Spleen (tissue), 13 donors: ENCODE measurements at places on chromosomes 6 and 20. TPM values are rescaled to one million over a fixed set of nuclear protein-coding genes. Genes with fewer than 3 reads are reported as not detected.

Gene RNASET2
- 667 TPM for total RNA-seq

Gene GPX5
- total RNA-seq = not detected

Gene COL12A1
- 32.2 TPM for total RNA-seq

Gene ADGRF5
- 104 TPM for total RNA-seq

Gene BHLHE23
- total RNA-seq = not detected

Gene LAMA5
- total RNA-seq = 88.5 TPM

GRCh38 chr20:14337400-14338171 is at the start of gene FLRT3:
Gene FLRT3 (minus strand): TSS chr20:14337612. CDS start chr20:14327506, 10,106 bp downstream.
- peak within 1 kb of the TSS; percentile 9 for H3K27ac ChIP-seq
- H3K4me1 ChIP-seq = no peaks in the 10 kb centered on the region

DNA sequence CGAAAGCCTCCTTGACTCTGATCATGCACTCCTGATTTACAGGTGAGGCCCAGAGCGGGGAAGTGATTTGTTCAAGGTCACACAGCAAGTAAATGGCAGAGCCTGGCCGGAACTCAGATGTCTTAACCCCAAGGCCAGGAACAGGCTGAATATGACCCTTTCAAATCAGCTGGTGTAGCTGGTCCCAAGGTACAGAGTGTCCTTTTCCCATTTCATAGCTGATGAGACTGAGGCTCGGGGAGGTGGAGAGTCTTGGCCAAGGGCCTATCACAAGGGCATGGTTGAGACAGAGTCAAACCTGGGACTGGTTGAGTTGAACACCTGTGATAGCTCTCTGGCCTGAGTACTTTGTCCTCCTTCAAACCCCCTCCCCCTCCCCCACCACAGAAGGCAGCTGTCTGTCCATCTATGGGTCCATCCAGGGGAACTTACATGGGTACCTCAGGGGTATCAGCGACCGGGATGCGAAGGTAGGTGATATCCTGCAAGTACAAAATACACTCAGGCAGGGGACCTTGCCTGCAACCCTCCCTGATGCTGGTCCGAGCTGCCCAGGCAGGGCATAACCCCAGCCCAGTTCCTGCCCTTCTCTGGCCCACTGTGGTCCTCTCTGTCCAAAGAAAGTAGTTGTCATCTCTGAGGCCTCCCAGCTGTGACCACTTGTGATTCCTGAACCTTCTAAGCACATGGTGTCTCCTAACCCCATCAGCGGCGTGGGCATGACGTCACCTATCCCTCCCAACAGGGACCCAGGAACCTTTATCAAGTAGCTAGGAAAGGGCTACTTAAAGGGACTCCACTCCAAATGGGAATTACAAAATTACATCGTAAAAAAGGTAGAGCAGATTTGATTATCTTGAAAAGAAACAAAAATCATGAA is 5.6 kb downstream of the DUSP15 start:
- no peaks in the 10 kb centered on the region for H3K36me3 ChIP-seq
- no peak overlapping the region for H3K4me3 ChIP-seq
- DNase-seq = no peak
- H3K27me3 ChIP-seq = peaks cover 5% of the 10 kb centered on the region
- H3K4me1 ChIP-seq = peaks cover 32% of the 10 kb centered on the region

- no peaks in the 10 kb centered on the region for H3K4me1 ChIP-seq
- H3K27me3 ChIP-seq = peaks cover 44% of the 10 kb centered on the region
- no peak overlapping the region for H3K4me3 ChIP-seq
- H3K36me3 ChIP-seq = no peaks in the 10 kb centered on the region
- H3K27ac ChIP-seq = no peak overlapping the region
Measured at GRCh38 chr6:1402369-1402768, 13.0 kb downstream of the FOXF2 start.

GRCh38 chr20:31922181-31922580 is 29.7 kb downstream of the PDRG1 start:
- no peaks in the 10 kb centered on the region for H3K27me3 ChIP-seq
- H3K4me3 ChIP-seq = no peak overlapping the region
- no peaks in the 10 kb centered on the region for H3K36me3 ChIP-seq
- no peaks in the 10 kb centered on the region for H3K4me1 ChIP-seq

GRCh38 chr6:110728501-110728900 is 86.8 kb downstream of the CDK19 start:
- peaks cover 12% of the 10 kb centered on the region for H3K36me3 ChIP-seq
- no peak for DNase-seq
- no peak overlapping the region for H3K27ac ChIP-seq
- H3K4me3 ChIP-seq = no peak overlapping the region
- no peaks in the 10 kb centered on the region for H3K27me3 ChIP-seq

- no peaks in the 10 kb centered on the region for H3K27me3 ChIP-seq
- H3K36me3 ChIP-seq = no peaks in the 10 kb centered on the region
- no peak overlapping the region for H3K27ac ChIP-seq
- H3K4me1 ChIP-seq = no peaks in the 10 kb centered on the region
Measured at GRCh38 chr20:52748990-52749389, 223.2 kb upstream of the TSHZ2 start.

DNA sequence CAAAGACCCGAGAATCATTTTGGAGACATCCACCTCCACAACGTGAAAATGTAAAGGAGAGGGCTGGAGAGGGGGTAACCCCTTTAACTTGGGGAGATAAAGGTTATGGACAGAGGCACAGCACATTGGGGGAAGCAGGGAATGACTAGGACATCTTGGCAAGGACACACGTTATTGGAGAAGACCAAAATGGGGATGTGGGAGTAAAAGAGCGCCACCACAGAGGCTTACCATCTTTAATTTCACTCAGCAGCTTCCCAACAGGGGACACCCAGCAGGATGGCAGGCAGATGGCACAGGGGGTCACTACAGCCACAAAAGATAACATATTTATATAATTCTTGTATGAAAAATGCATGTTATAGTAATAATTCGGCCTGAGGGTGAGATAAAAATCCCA is 9.8 kb downstream of the C6orf52 start:
- H3K4me1 ChIP-seq = no peaks in the 10 kb centered on the region
- H3K27me3 ChIP-seq = no peaks in the 10 kb centered on the region
- no peaks in the 10 kb centered on the region for H3K36me3 ChIP-seq
- no peak overlapping the region for H3K4me3 ChIP-seq
- H3K27ac ChIP-seq = no peak overlapping the region

DNA sequence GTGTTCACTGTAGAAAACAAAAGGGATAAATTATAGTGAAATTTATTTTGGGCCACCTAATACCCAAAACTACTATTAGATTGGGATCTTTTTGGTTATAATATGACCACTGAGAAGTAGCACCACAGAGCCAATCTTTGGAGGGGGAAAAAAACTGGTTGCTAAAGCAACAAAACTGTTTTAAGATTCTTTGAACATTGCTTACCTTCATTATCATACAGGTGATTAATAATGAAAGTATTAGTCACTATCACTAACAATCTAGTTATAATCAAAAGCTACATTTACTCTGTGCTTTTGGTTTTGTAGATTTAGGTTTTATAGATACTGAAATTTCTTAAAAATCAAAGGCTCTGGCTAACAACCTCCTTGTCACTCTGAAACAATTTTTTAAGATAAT is 31.7 kb downstream of the STX7 start:
- no peak overlapping the region for H3K4me3 ChIP-seq
- no peaks in the 10 kb centered on the region for H3K27me3 ChIP-seq
- no peaks in the 10 kb centered on the region for H3K36me3 ChIP-seq

- H3K4me1 ChIP-seq = no peaks in the 10 kb centered on the region
- no peak overlapping the region for H3K27ac ChIP-seq
- H3K4me3 ChIP-seq = no peak overlapping the region
- no peaks in the 10 kb centered on the region for H3K27me3 ChIP-seq
- no peak for DNase-seq
Measured at GRCh38 chr6:129136751-129137150, 253.8 kb downstream of the LAMA2 start.

GRCh38 chr6:137806914-137807682 is 60.0 kb upstream of the TNFAIP3 start:
- no peak overlapping the region for H3K4me3 ChIP-seq
- H3K36me3 ChIP-seq = no peaks in the 10 kb centered on the region
- H3K4me1 ChIP-seq = peaks cover 17% of the 10 kb centered on the region
- H3K27me3 ChIP-seq = no peaks in the 10 kb centered on the region
- H3K27ac ChIP-seq = no peak overlapping the region

DNA sequence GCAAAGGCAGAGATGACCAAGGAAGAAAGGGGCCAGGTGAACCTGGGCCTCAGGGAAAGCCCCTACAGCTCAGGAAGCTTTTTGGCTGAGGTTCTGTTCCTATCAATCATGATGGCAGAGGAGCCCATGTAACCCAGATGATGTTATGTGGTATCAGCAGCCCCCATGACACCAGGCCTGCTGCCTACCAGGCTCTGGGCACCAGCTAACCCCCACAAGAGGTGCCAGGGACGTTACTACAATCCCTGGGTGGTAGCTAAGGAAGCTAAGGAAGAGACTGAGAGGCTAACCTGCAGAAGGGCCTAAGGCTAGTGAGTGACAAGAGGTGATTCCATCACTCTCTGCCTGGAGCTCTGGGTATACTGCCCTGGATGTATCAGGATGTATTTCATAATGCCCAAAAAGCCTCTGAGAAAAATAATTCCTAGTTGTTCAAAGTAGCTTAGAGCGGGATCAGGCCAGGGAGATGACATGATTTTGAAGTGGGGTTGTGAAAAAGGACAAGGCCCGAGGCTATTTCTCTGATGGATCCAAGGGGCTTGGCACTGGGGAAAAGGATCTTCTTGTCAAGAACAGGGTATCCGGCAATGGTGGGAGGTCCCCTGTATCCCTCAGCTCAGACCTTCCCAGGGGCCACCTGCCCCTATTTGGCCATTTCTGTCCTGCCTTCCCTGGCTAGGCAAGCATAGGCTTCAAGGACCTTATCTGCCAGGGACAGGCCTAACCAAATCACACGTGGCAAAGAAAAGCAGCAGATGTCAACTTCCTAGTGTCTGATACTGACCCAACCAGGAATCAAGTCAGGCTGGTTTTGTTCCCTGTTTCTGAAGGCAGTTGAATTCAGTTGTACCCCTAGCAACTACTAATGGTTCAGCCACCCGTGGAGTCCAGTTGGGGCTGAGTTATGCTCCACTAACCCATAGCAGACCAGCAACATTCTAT is 41.3 kb downstream of the PANK2 start:
- no peaks in the 10 kb centered on the region for H3K27me3 ChIP-seq
- peaks cover under 1% of the 10 kb centered on the region for H3K36me3 ChIP-seq
- no peak overlapping the region for H3K27ac ChIP-seq
- no peak for DNase-seq
- H3K4me1 ChIP-seq = peaks cover 99% of the 10 kb centered on the region
- no peak overlapping the region for H3K4me3 ChIP-seq

GRCh38 chr6:116444092-116444491 is 17.1 kb upstream of the CALHM6 start:
- no peaks in the 10 kb centered on the region for H3K36me3 ChIP-seq
- H3K4me3 ChIP-seq = no peak overlapping the region
- no peak overlapping the region for H3K27ac ChIP-seq
- H3K4me1 ChIP-seq = peaks cover 44% of the 10 kb centered on the region

GRCh38 chr6:104459543-104459942 is 400.2 kb downstream of the HACE1 start:
- H3K27me3 ChIP-seq = no peaks in the 10 kb centered on the region
- no peak overlapping the region for H3K4me3 ChIP-seq
- DNase-seq = no peak

GRCh38 chr6:12014027-12014872 is 2.1 kb downstream of the HIVEP1 start:
- no peak overlapping the region for H3K4me3 ChIP-seq
- H3K27ac ChIP-seq = no peak overlapping the region
- peaks cover 4% of the 10 kb centered on the region for H3K36me3 ChIP-seq
- DNase-seq = no peak
